ENCODE measurements at places on chromosomes 3 and 15.
A peak's percentile ranks its signal among the peaks of the same experiment; 100 is the strongest.

DNA sequence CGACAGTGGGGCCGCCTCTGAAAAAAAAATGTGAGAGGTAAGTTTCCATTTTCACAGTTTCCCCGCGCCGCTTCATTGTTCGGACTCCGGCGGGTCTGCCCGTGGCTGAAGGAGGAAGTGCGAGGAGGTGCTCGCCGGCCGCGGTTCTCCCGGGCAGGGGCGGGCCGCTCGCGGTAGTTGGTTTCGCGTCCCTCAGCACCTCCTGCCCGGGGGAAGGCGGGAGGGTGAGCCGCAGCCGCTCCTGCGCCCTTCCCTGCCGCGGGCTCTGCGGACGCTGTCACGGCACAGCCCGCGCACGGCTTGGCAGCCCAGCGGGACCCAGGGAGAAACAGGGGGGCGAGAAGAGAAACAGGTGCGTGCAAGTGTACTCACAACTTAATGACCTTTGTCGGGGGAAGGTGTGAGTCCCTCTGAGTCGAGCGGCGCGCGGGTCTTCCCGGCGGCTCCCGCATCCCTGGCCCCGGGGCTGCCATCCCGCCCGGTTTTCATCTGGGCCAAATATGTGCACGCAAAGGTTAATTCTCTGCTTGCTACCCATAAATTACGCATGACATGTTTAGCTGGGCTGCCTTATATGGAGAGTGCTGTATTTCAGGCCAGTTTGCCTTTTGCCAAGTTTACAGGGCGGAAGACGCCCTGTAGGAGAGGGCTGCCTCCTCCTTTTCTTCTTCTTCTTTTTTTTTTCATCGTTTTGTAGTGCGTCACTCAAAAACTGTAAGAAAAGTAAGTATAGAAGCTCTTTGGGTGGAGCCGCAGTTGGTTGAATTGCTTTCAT is 514 bp downstream of the MBNL1 start:
- peak; percentile 87 for DNase-seq

- DNase-seq = no peak
These were observed 210.6 kb downstream of the ARPP21 start for GRCh38 chr3:35849963-35850362.

- DNase-seq = peak; percentile 16
These were observed 12.1 kb downstream of the ZIC4 start for GRCh38 chr3:147393943-147394883.

DNA sequence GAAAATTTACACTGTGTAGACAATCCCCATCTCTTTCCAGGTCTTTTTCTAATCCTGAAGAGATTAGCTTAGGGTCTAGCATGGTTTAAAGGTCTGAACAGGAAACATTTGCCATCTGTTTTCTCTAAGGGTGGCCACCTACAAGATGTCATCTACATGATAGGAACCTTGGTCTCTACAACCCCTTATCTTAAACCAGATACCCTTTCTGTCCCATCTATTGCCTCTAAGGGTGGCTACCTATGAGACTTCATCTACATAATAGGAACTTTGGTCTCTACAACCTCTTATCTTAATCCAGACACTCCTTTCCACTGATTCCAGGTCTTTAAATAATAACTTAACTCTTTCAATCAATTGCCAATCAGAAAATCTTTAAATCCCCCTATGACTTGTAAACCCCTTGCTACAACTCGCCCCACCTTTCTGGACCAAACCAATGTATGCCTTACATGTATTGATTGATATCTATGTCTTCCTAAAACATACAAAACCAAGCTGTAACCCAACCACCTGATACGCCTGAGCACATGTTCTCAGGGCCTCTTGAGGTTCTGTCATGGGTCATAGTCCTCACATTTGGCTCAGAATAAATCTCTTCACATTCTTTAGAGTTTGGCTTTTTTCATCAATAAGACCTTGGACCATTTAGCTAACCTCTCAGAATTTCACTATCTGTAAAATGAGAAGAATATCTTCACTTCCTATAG is 605.0 kb downstream of the TUSC7 start:
- no peak for DNase-seq

DNA sequence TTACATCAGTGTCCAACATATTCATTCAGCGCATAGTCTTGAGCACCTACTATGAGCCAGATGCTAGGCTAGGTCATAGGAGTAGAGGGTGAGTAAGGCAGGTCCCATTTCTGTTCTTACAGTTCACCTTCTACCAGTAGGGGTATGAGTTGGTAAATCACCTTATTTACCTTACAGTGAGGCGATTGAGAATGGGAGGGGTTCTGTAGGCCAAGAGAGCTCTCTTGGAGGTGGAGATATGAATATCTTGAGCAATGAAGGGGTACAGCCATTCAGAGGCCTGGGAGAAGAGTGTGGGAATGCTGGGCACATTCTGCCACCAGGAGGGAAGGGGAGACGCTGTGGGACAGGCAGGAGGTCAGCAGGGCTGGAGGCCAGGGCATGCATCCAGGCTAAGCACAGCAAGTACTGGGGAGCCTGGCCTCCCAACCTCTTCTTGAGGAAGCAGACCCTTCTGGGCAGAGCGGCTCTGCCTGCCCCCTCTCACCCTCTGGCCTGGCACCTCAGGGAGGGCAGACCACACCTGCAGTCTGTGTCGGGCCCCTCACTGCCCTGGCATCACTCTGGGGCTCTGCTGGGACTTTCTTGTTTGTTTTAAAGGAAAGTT is 123.4 kb downstream of the EEFSEC start:
- DNase-seq = no peak

- no peak for DNase-seq
These were observed 67.2 kb downstream of the NCEH1 start for GRCh38 chr3:172643506-172644179.

- DNase-seq = no peak
These were observed 21.0 kb downstream of the STXBP5L start for GRCh38 chr3:120928991-120929390.

DNA sequence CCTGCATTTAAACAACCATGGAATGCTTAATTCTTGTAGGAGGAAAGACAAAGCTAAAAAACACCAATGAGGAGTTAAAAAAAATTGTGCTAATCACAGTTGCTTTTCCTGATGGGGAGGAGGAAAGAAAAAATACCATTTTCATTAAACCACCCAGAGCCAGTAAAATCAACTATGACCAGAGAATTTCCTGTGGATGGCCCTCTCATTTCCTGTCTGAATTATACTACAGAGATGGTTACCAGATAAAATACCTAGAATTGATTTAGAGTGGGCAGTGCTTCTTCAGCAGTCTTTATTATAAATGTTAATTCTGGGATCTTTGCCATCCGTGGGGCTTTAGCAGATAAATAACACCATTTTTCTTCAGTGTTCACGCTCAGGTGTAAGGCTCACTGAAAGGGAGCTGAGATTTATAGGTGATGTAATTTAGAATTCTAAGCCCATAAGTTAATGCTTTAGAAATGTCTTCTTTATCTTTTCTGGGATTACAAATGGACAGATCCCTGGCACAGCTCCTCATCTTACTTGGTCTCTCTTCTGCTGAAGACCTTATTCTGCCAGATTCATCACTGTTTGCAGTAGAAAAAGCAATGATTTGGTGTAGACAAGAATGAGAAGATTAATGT is 37.9 kb downstream of the RETNLB start:
- DNase-seq = no peak

- no peak for DNase-seq
These were observed 33.4 kb downstream of the UNC13C start for GRCh38 chr15:54011656-54012055.

DNA sequence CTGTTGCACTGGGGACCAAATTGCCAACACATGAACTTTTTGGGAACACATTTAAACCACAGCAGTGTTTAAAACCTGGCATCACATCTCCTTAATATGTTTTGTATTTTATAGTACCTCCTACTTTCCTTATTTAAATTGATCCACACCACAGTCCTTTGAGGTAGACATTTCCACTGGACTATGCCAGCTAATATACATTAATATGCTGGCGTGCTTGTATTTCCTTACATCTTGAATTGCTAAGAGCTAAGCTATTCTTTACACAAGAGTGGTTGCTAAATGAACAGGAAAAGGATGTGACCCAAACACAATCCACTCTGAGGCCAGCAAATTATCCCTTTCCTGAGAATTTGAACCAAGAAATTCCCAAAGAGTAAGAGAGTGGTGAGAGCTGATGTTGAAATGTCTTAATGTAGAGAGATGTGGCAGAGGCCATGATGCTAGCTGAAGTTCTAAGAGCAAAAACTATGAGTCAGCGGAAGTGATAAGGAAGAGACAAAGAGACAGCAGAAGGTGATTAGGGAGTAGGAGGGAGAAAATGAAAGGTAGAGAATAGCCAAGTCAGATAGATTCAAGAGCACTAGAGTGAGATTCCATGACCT is 131.2 kb downstream of the CD47 start:
- no peak for DNase-seq

GRCh38 chr15:44479343-44479742 is 51.9 kb downstream of the CTDSPL2 start:
- DNase-seq = no peak

DNA sequence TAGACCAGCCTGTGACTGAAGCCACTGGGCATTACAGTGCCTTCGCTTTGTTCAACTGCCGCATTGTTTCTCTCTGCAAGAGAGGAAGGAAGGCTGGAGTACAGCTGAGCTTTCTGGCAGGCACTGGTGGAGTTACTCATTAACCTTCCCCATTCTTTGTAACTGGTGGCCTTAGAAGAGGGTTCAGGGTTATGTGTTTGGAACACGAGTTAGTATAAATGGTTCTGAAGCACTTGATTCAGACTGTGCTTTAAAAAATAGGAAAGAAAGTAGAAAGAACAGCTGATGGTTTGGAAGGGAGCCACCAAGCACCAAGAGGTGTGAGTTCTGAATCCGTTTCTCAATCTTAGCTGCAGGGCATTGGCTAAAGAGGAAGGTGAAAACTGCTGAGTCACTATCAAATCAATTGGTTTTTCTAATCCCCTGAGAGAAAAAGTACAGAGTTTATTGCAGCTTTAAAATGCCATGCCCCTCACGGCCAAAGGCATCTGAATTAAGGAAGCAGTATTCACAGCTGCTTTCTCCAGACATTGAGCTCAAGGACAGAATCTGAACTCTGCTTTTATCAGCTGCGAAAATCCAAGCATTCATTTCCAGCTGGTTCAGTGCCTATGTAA is 3.6 kb downstream of the HGD start:
- DNase-seq = peak; percentile 89

DNA sequence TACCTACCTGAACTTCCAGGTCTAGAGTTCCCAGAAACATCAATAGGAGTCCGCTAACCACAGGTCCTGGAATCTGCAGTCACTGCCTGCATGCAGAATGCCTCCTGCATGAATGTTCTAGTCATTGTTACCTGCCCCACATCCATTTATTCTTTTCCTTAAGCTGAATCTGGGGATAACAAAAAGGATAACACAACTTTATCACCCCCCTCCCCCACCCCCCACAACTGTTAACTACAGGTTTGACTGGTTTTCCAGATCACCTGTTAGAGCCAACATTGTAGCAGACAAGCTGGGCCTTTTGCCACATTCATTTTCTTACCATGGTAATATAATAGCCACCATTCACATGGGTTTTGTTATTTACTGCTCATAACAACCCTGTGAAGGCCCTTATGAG is 4.6 kb upstream of the CTSH start:
- peak; percentile 56 for DNase-seq

GRCh38 chr15:52004806-52005205 is 14.2 kb upstream of the MAPK6 start:
- no peak for DNase-seq

DNA sequence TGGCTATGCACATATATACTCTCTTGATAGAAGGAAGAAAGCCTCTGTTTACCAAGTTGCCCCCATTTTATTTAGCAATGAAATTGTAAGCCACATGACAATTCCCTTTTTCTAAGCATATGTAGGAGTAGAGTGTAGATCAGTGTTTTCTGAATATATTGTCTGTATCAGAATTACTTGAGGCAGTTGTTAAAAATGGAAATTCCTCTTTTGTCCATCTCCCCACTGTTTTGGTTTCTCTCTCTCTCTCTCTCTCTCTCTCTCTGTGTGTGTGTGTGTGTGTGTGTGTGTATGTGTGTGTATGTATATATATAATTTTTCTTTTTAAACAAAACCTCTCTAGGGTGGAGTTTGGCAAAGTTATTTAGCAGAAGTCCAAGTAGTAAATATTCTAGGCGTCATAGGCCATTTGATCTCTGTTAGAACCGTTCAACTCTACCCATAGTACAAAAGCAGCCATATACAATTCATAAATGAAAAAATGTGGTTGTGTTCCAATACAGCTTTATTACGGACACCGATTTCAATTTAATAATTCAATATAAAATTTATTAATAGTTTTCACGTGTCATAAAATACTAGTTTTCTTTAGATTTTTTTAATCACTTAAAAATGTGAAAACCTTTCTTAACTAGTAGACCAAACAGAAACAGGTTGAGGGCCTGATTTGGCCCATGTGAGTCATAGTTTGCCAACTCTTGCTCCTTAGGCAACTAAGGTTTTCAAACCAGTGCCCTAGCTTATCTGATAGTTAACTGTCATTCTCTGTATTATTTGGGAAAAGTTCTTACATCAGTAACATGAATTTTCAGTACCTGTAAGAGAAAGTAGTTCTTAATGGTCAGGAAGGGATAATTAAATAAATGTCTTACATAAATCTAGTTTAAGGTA is 39.8 kb downstream of the UBE2E1 start:
- DNase-seq = no peak

- DNase-seq = no peak
These were observed 742.0 kb downstream of the ZBBX start for GRCh38 chr3:166637984-166638530.

DNA sequence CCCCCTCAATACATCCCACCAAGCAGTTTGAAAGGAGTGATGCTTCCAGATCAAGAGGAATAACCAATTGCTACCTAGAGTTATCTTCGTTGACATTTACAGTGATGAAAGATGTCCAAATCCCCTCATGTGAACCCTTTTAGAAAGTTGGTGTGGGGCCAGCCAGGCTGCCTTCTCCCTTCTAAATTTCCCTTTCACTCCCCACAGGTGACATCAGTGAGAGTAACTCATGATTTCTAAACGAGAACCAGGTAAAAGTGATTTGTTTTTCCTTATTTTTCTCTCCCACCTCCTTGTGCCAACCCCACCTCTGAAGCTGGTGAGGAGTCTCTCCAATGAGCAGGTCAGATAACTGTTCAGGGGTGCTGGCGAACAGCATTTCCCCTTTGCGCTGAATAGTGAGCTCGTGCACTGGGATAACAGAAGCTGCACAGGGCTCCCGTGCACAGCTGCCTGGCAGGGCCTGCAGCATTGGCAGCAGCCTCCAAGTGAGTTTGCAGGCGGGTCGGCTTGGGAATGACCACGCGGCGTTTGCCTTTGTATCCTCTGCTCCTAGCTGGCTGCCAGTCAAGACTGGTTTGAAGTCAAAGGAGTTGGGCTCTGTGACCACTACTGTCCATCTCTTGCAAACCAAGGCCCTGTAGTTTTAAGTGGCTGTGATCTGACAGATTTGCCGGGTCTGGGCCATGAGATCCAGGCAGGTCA is 70.2 kb upstream of the CORO2B start:
- no peak for DNase-seq

GRCh38 chr15:86355801-86356200 is 276.1 kb downstream of the AGBL1 start:
- no peak for DNase-seq
